ENCODE measurements at places on chromosomes 2 and 18.

DNA sequence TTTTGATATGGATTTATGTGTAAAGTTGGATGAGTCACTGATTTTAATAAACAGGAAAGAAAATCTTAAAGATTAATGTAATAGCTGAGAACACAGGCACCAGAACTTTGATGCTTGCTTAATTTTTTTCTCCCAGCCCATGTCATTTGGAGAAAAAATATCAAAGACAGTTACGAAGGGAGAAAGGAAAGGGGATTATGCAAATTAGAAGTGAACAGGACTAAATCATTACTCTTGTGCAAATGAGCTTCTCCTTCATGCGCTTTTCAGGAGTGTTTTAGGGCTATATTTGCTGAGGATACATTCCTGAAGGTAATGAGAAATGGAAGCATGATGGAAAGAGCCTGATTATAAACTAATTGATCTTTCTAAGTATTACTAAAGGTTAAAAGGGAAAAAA lies 28.9 kb downstream of the NABP1 start:
- DNase-seq: no peak

- DNase-seq: no peak
Measured at GRCh38 chr2:179843541-179843940, 17.9 kb downstream of the ZNF385B start.

GRCh38 chr2:190972846-190973245 lies 41.1 kb downstream of the STAT1 start:
- no peak for DNase-seq

- DNase-seq: no peak
Measured at GRCh38 chr2:76180676-76181075, 470.0 kb upstream of the GCFC2 start.

GRCh38 chr18:44514106-44514505 lies 166.6 kb upstream of the SETBP1 start:
- DNase-seq: no peak

DNA sequence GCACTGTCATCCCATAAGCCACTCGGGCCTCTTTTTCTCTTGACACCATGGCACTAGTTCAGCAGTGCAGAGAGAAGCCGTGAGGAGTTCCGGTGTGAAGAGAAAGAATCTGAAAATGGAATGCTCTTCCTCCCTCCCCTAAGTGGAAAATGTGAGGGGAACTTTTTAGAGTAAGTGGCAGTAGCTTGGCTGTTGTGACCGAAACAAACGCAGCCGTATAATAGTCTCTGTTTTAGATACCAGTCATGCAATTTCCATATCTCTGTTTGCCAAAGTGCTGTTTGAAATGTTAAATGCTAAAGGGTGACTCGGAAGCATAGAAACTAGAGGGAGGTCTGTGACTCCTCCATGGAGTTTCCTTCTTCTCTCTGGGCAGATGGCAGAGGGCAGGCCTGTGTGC lies 122.9 kb downstream of the MTCL1 start:
- DNase-seq: no peak

Measured in femur (tissue), 1 donor.